ENCODE measurements at places on chromosomes 12 and 14. TPM values are rescaled to one million over a fixed set of nuclear protein-coding genes. Genes with fewer than 3 reads are reported as not detected.

DNA sequence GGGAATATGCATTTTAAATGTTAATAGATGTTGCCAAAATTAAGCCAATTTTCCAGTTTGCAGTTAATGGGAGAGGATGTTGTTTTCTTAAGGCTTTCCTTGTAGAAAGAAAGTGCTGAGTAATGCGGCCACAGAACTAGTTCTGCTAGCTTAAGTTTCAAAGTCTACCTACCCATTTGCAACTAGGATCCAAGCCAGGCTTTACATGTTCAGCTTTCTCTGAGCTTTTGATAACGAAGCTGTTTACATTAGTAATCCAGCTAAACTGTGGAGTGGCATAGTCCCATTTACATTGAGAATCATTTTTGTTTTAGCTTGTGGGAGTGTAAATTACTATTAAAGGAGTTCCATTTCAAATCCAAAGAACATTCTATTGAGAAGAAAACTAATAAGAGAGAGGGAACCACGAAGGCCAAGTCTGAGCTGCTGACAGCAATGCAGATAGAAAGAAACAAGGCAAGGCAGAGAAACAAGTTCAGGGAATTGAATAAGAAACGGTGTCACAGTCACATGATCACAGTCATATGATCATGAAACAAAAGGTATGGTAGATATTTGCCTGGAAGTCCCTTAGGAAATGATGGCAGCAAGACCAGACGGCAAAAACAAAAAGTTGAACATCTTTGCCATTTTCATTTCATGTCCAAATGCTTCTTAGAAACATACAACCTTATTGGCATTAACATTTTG is 274.9 kb downstream of the PAWR start:
- DNase-seq, result no peak

The IAPP gene
- under 0.01 TPM for total RNA-seq

The CLEC4D gene
- under 0.01 TPM for total RNA-seq

The DHRS2 gene
- total RNA-seq, result 0.41 TPM

The KLRC3 gene
- 2.9 TPM for total RNA-seq

- DNase-seq, result no peak
Observed at GRCh38 chr12:49905718-49906314, 2.1 kb upstream of the FAIM2 start.

The EGLN3 gene
- total RNA-seq, result 9.0 TPM

DNA sequence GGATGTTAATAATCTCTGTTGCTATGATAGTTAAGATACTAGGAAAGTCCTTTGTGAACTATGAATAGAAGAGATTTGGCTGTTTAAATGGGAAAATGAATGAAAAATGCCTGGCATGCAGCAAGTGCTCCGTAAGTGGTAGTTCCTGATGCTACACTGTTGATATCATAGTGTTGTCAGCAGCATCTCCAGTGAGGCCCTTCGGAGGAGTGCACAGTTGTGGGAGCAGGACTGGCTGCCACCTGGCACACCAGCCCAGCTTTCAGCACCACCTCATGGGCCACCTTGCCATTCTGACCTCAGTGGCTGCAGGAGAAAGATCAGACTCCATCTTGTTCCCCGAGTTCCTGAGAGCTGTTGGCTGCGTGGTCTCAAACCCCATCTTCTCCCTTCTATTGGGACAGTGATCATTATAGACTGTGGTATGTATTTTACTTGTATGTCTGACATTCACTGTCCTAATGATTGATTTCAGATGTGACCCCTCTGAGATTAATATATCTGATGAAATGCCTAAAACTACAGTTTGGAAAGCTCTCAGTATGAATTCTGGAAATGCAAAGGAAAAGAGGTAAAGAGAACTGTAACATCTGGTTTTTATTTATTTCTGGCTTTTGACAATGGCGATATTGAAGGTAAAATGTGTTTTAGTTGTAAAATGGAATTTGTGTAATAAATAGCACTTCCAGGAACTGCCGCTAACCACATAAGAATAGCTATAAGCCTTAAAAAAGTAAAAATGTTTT is 80.9 kb downstream of the SLC4A8 start:
- DNase-seq, result no peak

- no peak for DNase-seq
Observed at GRCh38 chr14:21965042-21965441, 291.4 kb upstream of the OR4E1 start.

- no peak for DNase-seq
Observed at GRCh38 chr12:54056110-54056509, 2.5 kb downstream of the HOXC4 start.

- no peak for DNase-seq
Observed at GRCh38 chr12:19206493-19207077, 77.1 kb downstream of the PLEKHA5 start.

DNA sequence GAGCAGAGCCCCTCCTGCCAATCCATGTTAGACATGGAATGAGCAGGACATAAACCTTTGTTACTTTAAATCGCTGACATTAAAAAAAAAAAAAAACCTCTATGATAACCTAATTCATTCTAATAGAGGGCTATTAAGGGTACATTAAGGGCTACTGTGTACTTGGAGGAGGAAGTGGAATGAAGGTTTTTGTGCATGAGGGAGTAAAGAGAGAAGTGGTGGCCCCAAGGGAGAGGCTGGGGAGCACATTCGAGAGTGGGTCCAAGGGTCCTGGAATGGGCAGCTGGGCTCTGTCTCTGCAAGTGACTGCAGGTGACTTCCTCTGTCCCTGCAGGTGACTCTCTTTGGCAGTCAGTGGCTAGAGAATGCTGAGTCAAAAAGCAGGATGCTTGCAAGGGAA is 32.1 kb upstream of the PTGDR start:
- DNase-seq, result no peak

The FBXW8 gene
- total RNA-seq, result 7.7 TPM

GRCh38 chr12:4240981-4241380 is 32.6 kb upstream of the CCND2 start:
- DNase-seq, result no peak

The CNTN1 gene
- 543 TPM for total RNA-seq

DNA sequence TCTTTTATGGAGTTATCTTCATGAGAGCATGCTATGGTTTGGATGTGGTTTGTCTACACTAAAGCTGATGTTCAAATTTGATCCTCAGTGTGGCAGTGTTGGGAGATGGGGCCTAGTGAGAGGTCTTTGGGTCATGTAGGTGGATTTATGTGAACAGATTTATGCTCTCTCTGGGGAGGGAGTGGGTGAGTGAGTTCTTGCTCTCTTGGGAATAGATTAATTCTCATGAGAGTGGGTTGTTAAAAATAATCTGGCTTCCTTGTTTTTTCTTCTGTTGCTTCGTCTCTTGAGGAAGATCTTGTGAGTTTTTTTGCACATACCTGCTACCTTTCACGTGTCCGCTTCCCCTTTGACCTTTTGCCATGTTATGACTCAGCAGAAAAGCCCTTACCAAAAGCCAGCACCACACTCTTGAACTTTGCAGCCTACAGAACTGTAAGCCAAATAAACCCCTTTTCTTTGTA is 20.5 kb downstream of the DERA start:
- no peak for DNase-seq

GRCh38 chr12:6114476-6114870 is 10.0 kb downstream of the VWF start:
- no peak for DNase-seq

The TMEM233 gene
- under 0.01 TPM for total RNA-seq

The TMCC3 gene
- total RNA-seq, result 9.0 TPM

GRCh38 chr12:91173124-91173523 is 9.5 kb downstream of the DCN start:
- DNase-seq, result no peak

- DNase-seq, result peak; percentile 38
Observed at GRCh38 chr12:122855071-122855829, 20.0 kb downstream of the HIP1R start.

The RNASE1 gene
- 12.2 TPM for total RNA-seq

GRCh38 chr12:120234643-120235368 is 30.7 kb downstream of the PXN start:
- no peak for DNase-seq

The STYK1 gene
- 2.9 TPM for total RNA-seq

GRCh38 chr12:116222358-116222757 is 55.1 kb downstream of the MED13L start:
- DNase-seq, result no peak

DNA sequence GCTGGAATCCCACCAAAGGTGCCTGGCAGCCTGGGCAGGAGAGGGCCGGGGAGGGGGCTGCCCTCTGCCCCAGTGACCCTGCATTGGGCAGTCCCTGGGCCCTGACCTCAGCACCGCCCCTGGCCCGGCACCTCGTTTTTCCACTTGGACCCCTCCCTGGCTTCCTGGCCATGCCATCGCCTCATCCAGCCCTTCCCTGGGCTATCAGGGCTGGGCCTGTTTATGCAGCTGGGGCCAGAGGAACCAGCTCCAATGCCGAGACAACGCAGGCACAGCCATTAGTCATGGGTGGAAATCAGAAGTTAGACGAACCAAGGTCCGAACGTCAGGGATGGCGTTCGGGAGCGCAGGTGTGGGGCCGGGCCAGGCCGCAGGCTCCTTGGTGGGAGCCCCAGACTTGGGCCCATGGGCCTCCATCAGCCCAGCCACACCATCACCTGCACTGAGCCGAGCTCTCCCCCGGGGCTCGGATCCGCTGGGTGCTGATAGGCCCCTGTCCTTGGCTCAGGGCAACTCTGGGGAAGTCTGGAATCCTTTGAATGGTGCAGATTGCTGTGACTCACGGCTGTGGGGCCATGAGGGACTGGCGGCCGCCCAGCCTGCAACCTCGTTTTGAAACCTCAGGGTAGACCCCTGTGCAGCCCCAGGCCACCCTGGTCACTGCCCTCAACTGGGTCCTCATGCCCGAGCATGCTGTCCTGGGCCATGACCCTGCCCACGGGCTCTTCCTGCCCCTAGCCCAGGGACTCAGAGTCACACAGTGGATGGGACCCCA is 169.4 kb downstream of the KIF26A start:
- DNase-seq, result no peak
